Activated CD8-positive, alpha-beta memory T cell treated with anti-CD3 and anti-CD28 coated beads for 1 hour (primary cell): ENCODE measurements at places on chromosomes 12 and 14.

DNA sequence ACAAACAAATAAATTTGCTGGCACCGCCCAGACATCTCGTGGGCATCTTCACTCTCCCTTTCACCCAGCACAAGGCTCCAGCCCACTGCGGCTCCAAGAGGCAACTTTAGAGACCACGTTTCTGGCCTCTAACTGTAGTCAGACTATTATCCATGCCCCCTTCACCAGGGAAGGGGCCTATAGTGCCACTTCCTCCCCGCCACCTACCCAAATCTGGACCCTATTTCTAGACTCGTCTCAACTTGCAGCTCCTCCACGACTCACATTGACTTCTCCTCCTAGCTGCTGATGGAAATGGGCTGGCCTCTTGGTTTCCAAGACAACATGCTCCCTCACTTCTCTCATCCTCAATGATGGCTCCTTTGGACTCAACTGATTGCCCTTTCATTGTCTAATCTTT lies 12.3 kb downstream of the KRT1 start:
- no peak for DNase-seq

DNA sequence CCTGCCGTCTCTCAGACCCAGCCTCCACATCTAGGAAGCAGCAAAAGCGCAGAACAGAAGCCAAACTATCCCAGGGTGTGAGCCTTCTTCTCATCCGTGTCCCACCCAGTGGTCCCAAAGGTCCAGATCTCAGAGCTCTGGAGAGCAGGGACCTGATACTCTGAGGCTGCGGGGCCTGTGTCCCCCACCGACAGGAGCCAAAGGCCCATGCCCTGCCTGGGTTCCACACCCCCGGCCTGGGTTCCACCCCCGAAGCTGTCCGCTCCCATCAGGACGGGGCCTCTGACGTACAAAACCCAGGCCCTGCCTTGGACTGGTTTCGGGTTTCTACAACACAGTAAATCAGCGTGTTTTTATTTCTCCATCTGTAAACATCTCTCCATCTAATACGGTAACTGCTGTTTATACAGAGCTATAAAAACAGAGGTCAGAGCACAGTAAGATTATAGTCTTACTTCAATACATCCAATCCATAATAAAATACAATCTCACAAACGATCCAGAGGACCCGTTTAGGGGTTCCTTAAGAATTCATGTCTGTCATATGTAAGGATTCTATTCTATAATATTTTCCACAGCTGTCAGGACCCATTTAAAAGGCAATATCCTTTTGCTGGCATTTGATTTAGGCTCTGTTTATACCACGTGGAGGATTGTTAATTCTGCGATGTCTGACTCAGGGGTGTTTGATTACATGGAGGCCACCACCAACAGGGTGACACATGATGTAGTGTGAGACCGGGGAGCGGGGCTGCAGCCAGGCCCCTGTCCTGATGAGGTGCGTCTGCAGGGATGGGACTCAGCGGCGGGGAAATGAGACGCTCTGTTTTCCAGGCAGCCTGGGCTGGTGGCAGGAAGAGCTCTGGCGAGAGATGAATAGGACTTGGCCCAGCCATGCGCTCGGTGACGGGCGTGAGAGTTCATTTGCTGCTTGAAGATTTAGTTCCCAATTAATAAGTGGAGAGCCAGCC lies 110.3 kb downstream of the DICER1 start:
- no peak for DNase-seq

DNA sequence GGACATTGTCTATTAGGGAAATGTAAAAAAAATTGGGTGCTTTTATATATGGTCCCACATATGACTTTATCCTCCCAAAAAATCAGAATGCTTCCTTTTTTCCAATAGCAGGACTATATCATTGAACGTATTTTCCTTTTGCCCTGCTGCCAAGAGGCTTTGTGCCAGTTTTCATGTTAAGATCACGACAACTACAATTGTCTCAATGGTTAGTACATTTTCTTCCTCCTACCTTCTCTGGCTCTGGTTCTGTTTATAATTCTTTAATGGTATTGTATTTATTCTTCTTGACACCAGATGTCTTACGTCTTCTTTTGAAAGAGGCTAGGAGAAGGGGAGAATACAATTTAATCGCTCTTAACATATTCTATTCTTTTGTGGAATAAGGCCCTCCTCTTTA lies 106.9 kb downstream of the ANO6 start:
- DNase-seq: no peak

GRCh38 chr14:99679996-99680395 lies 4.1 kb upstream of the CYP46A1 start:
- no peak for DNase-seq

DNA sequence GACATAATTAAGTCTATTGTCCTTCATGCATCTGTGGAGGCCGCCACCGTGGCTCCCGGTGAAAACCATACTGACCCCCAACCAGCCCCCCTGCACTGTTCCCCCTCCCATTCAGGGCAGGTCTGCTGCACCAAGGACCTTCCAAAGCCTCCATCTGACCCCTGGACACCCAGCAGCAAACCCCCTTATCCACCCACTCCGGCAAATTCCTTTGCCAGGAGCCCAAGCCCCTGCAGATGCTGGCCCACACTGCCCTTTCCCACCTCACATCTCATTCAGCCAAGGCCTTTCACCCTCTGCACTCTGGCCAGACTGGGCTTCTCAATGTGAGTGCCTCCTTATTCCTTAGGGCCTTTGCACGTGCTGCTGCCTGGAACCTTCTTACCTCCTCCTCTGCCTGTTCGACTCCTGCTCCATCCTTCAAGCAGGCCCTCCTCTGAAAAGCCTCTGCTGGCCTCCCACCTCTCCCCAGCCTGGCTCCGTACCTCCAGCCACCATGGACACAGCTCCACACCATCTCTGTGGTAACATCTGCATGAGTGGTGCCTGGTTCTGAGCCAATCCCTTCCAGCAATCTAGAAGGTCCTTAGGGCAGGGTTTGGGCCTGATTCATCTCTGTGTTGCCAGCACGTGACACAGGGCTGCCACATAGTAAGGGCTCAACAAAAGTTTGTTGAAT lies 230.7 kb downstream of the BCL11B start:
- no peak for DNase-seq

GRCh38 chr14:50237427-50237826 lies 6.0 kb upstream of the SOS2 start:
- DNase-seq: no peak

GRCh38 chr14:53542732-53543131 lies 389.6 kb upstream of the DDHD1 start:
- DNase-seq: no peak

GRCh38 chr12:116798719-116799118 lies 60.6 kb downstream of the RNFT2 start:
- no peak for DNase-seq

GRCh38 chr12:127542931-127543330 lies 724.0 kb upstream of the TMEM132C start:
- no peak for DNase-seq

DNA sequence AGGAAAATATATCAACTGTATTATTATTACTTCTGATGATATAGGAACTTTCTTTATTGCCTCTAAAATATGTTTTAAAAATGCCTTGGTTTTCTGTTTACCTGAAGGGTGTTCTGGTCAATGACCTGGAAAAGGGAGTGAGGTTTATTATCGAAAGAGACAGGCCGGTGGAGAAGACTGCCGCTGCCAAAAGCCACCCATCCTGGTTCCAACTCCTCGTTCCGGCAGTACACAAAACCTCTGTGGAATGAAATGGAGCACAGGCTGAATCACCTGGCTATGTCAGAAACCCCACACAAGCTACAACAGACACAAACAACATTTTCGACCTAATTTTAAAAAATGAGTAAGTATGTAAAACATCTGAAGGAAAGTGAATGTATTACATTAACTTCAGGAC lies 73.6 kb downstream of the HECTD4 start:
- no peak for DNase-seq

DNA sequence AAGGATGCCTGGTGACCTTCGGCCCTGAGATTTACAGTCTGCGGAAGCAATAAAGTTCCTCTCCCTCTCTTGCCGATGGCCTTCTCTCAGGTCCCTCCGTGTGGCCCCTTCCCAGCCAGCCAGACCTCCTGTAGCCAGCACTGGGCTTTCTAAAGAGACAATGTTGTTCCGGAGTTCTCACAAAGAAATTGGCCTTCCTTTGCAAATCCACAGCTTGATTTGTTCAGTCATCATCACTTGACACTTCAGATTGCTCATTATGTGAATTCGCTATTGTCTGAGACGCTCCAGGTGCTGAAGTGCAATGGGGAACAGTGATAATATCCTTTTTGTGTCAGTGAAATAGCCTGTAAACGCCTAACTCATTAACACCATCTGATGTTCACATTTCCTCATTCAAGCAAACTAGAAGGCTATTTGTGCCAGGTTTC lies 43.7 kb upstream of the GPHB5 start:
- DNase-seq: no peak

- no peak for DNase-seq
Observed at GRCh38 chr14:64702493-64703394, 1.5 kb upstream of the PLEKHG3 start.

GRCh38 chr12:111759991-111760390 lies 6.7 kb upstream of the ALDH2 start:
- DNase-seq: no peak

DNA sequence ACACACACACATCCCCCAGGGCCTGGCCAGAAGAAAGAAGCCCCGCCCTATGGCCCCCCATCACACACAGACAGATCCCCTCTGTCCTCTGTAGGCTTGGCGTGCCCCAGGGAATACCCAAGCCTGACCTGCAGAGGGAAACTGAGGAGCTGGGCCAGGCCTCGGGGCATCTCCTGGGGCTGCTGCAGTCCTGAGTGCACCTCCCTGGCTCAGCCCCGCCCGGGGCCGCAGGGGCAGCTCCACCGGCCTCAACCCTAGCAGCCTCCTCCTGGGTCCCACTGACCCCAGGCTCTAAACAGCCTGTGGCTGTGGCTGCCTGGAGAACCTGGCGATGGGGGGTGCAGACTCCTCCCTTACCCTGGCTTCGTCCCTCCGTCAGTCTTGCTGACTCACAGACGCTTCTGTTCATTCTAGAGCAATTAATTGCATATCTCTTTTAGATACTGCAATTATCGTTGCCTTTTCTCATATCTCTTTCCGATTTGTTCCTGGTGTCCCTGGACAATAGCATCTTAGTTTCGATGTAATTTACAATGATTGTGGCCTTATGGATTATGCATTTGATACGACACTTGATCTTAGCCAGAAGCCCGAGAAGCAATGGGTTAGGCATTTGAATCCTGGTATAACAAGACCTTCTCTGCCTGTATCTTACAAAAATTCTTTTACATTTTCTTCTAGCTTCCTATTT lies 45.8 kb upstream of the EIF5 start:
- DNase-seq: no peak

GRCh38 chr14:68217791-68218340 lies 398.3 kb downstream of the RAD51B start:
- DNase-seq: no peak

GRCh38 chr12:42794806-42795205 lies 205.3 kb upstream of the PRICKLE1 start:
- DNase-seq: no peak

DNA sequence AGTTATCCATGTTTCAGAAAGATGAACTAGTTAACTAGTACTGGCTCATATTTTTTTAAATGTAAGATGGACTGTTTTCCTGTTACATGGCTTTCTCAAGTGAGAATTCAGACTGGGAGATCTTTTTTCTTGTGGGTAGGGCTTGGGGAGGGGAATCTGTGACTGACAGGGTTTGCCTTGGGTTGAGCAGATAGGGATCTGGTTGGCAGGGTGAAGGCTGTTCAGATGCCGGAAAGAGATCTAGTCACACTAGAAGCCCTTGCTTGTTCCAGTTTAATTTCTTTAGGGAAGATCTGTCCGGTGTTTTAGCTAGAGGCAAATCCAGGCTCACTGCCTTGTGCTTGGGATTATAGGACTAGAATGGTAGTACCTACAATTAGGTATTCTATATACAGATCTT lies 63.2 kb downstream of the FBXO33 start:
- DNase-seq: no peak

DNA sequence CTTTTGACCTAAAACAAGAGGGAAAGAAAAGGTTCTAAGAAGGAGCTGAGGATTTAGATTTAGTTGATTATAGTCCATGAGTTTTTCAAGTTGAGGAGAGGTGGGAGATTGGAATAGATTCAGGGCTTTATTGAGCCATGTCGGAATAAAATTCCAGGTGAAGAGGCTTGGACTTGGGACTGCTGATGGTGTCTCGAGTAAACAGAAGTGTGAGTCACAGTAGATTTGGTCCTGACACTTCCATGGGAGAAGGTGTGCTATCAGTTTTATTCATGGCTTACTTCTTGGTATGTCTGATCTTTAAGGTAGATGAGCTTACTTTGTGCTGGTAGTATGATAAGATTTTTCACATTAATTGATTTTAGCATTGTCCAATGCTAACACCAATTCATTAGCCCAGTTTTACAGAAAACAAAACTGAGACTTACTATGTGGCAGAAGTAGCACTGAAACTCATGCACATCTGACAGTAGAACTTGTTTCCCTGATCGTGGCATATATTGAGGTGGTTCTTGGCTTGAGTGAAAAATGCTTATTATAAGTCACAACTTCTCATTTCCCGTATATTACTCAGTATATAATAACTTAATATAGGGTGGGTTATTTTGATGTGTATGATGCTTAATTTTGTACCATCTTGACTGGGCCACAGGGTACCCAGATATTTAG lies 172.4 kb upstream of the IGF1 start:
- no peak for DNase-seq

GRCh38 chr12:56658921-56659320 lies 13.1 kb upstream of the ATP5F1B start:
- DNase-seq: no peak

DNA sequence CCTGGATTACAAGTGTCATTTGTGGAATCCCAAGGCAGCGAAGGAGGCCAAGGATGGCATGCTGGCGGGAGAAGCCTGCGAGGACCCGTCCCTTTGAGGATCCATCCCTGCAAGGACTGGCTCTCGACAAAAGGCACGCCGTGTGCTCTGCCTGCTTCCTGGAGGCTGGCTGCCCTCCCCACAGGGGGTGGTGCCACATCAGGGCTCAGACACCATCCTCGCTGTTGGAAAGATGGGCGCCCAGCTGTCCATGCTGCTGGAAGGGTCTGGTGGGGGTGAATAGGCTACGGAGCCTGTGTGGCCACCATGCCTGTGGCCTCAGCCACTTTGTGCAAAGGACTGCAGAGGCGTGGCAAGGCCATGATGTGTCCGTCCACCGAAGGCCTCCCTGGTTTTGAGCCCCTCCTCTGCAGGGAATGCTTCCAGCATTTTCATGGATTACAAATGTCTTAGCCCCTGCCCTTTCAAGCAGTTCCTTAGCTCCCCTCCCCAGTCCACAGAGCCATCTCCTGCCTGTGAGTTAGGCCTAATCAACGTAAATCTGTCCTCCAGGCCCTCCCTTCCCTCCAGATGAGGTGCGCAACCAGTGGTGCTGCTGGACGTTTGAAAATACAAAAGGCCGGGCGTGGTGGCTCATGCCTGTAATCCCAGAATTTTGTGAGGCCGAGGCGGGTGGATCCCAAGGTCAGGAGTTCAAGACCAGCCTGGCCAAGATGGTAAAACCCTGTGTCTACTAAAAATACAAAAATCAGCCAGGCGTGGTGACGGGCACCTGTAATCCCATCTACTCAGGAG lies 22.1 kb downstream of the ZBTB42 start:
- DNase-seq: no peak

- DNase-seq: no peak
Observed at GRCh38 chr14:87840906-87841305, 152.1 kb downstream of the GALC start.
